ENCODE measurements at places on chromosomes 4 and X.

GRCh38 chr4:41647383-41647782 is 101.1 kb downstream of the PHOX2B start:
- no peak for DNase-seq

GRCh38 chr4:134243742-134244713 is 42.4 kb upstream of the PABPC4L start:
- DNase-seq: no peak

DNA sequence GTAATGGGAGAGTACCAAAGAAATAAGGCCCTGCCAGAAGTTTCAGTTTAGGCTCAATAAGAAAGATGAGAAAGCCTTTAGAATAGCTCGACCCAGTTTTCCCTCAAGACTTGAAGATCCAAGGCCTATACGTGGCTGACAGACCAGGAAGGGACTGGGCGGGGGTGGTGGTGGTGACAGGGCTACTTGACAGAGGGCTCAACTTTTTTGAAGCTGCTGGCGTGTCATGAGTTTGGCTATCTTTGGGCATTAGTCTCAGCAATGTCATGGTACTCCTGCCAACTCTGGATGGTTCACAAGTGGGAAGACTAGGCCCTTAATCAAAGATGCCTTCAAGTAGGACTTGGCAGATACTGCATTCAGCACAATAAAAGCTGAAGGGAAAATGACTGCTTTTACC is 100.1 kb upstream of the SCML1 start:
- no peak for DNase-seq

- no peak for DNase-seq
These were observed 5.6 kb downstream of the G6PD start for GRCh38 chrX:154540897-154541535.

DNA sequence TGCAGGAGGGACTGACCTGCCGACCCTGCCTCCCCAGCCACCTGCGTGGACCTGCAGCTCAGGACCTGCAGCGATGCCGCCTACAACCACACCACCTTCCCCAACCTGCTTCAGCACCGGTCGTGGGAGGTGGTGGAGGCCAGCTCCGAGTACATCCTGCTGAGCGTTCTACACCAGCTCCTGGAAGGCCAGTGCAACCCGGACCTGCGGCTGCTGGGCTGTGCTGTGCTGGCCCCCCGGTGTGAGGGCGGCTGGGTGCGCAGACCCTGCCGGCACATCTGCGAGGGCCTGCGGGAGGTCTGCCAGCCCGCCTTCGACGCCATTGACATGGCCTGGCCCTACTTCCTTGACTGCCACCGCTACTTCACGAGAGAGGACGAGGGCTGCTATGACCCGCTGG is 8.5 kb downstream of the CPZ start:
- DNase-seq: no peak

DNA sequence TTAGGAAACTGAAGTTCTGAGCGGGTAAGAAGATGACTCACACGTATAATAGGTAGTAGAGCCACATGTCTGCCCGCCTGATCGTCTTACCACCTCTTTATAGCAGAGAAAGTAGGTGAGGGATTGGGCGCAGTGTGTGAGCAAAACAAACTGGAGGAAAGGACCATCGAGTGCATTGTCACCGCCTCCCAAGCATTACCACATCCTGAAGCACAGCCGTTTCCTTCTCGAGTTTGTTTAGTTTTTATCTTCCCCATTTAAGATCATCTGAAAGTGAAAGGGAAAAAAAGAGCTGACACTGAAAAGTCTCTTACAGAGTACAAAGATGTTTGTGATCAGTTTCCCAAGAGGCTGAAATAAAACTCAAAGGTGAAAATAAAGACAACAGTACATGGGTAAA is 14.8 kb downstream of the PDK3 start:
- peak; percentile 74 for DNase-seq

GRCh38 chrX:118508635-118509034 is 13.0 kb downstream of the DOCK11 start:
- DNase-seq: no peak

- DNase-seq: peak; percentile 44
These were observed 346.6 kb downstream of the CENPC start for GRCh38 chr4:67198727-67199126.

DNA sequence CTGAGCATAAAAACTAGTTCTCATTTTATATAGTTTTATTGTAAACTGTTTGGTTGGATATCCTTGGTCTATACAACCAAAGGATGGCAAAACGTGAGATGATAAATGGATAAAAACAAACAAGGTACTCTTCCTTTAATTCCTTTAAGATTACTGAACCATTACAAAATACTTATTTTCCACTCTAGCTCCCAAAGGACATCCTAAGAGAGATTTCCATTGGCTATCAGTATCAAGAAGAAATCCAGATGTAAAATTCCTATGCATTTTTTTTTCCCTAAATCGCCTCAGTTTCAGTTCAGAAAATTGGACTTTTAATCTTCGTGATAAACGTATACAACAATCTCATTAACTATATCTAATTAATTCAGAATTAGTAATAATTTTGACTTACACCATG is 2.3 kb downstream of the FBXL5 start:
- DNase-seq: no peak

DNA sequence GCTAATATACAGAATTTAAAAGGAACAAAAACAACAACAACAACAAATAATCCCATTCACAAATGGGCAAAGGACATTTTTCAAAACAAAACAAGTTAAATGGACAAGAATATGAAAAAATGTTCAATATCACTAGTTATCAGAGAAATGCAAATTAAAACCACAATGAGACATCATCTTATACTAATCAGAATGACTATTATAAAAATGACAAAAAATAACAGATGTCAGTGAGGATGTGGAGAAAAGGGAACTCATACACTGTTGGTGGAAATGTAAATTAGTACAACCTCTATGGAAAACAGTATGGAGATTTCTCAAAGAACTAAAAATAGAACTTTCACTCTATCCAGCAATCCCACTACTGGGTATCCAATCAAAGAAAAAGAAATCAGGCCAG is 92.6 kb downstream of the KIT start:
- DNase-seq: no peak

DNA sequence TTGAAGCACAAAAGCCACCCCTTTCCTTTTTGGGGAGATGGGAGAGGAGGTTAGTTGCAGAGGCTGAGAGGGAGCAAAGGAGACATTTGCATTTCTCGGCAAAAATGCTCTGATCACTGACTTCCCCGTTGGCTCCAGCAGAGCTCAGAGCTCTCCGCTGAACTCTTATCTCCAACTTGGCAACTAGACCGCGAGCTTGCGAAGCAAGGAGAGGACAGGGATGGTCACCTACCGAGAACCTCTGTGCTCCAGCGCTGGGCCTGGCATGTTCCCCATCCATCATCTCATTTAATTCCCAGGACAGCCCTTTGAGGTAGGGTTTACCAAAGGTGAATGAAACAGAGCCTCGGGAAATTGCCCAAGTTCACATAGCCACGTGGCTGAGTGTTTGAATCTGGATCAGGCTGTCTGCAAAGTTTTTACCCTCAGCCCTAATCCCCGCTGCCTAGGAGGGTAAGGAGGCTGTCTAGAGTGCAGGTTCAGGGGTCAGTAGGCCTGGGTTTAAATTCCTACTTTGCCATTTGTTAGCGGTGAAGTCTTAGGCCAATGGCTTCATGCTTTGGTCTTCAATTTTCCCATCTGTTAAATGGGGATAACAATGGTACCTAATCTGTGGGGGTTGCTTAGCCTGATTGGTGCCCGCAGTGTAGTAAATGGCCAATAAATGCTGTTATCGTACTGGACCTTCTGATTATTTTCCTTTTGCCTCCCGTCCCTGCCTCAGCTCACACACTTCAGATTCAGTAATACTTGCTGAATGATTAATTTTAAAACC is 3.8 kb upstream of the CITED1 start:
- DNase-seq: peak; percentile 44

- DNase-seq: no peak
These were observed 39.9 kb downstream of the PDS5A start for GRCh38 chr4:39937683-39938268.

- DNase-seq: no peak
These were observed 433.5 kb downstream of the AFF2 start for GRCh38 chrX:148933881-148934280.

DNA sequence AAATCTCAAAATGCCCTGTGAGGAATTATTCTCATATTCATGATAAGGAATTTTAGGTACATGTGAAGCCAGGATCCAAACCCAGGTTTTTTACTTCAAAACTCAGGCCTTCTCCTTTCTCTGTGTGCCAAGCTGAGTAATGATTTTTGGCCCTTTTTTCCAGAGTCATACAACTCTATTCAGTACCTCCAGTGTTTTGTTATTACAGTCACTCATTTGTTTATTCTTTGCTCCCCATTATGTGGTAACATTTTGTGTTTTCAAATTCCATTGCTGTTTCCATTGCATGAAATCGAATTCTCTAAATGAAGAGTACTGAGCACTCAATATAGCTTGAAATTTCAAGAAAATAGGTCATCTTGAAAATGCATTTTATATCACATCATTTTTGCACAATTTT is 315.4 kb downstream of the NR3C2 start:
- no peak for DNase-seq

DNA sequence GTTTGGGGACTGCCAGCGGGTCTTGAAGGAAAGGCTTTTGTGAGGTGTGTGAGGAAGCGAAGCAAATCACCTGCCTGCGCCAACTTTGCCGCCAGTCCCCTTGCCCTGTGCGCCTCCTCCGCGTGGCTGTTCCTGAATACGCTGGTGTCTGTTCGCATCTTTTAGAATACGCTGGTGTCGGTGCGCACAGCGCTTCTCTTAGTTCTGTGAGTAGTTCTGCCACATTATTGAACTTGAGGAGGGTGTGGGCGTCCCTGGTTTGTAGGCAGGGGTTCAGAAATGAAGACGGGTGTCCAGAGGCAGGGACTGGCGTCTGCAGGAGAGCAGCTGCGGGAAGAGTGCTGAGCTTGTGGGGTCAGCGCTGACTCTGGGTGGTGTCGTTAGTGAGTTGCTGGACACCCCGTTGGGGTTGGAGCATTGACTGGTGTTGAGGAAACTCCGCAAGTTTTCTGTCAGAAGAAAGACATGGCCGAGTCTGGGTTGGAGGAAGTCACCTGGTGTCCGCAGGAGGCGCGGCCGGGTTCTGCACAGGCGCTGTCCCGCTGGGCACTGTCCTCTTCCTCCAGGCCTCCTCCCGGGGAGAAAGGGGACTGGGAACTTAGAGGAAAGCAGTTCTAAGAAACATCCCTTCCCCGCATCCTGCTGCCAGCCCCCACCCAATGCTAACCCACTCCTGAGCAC is 930 bp downstream of the ZNF718 start:
- DNase-seq: peak; percentile 62

GRCh38 chrX:31713120-31713519 is 641.3 kb upstream of the FTHL17 start:
- DNase-seq: no peak

- no peak for DNase-seq
These were observed 220.0 kb downstream of the SPCS3 start for GRCh38 chr4:176539785-176540175.

GRCh38 chr4:94743838-94744237 is 13.9 kb upstream of the BMPR1B start:
- DNase-seq: no peak

DNA sequence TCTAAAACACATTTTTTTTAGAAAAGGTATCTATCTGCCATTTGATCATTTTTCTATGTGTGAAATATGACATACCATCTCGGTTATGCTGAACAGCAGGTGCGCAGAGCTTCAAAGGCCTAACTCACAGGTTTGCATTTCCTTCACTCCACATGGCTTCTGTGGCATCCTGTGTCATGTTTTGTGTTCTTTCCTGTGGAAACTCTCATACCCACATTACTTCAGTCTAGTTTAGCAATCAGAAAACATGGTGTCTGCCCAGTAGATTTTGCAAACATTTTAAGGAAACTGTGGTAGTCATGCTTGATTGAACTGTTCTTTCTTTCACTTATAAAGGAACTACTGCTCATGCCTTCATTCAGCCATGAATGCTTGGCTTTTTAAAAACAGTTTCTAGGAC is 11.3 kb upstream of the ARAP2 start:
- DNase-seq: peak; percentile 40

DNA sequence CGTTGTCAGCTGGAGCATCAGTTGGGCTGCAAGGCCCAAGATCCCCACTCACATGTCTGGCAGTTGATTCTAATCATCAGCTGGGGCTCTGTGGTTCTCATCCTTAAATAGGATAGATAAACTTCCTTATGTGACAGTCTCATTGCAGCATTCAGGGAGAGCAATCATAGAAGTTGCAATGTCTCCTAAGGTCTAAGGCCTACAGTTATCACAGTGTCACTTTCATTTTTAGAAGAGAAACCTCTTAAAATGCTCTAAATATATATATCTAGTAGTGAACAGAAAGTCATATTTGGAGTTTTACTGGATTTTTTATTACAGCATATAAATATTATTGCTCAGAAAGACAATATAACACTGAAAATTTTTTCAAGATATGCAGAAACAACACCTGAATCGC is 226.0 kb upstream of the PPP1R2C start:
- DNase-seq: no peak

DNA sequence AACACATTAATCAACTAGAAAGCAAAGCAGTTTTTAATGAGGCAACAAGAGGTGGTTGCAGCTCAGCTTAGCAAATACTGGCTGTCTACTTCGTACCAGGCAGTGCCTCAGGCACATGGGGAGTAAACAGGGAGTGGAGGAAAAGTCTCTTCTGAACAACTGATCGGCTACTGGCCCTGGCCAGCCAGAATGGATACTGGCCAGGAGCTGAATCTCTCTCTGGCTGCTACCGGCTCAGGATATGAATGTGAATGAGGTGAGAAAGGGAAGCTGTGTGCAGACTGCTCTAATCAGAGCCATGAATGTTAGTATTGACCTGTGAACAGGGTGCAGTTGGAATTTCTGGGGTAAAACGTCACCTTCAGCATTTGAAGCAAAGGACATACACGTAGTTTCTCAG is 77.3 kb downstream of the STK32B start:
- DNase-seq: no peak

DNA sequence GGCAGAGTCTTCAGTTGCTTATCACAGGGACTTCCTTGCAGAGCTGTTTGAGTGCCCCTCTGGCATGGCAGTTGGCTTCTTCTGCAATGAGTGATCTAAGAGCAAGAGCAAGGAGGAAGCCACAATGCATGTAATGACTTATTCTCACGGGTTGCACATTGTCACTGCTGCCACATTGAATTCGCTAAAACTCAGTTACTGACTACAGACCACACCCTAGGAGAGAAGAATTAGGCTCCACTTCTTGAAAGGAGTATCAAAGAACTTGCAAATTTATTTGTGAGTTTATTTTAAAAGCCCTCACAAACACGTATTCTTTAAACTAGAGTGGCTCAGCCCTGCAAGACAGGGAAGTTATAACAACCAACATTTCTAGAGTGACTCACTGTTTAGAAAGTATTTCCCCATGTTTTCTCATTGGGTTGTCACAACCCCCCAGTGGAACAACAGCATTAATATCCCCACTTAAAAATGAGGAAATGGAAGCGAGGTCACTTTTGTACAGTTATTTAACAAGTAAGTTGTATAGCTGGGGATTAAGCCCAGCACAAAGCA is 32.4 kb upstream of the RBPJ start:
- DNase-seq: peak; percentile 66

DNA sequence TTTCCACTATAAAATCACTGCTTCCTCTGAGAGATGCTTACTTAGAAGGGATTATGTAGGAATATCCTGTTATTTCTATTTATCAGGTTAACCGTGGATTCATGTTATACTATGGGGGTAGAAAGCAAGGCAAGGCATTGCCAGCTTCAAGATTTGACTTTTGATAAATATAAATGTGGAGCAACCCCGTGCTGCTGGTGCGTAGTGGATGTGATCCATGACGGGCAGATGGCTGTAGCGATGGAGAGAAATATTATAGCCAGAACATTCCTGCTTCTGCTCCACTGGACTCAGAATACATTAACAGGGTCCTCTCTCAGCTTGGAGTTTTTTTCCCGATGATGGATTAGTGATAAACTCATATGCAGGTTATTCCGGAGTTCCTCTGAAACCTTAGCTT is 157.6 kb downstream of the TENM3 start:
- DNase-seq: no peak

- no peak for DNase-seq
These were observed 263.7 kb upstream of the ARX start for GRCh38 chrX:25279510-25279909.

Data from hematopoietic multipotent progenitor cell treated with erythropoietin and hydrocortisone succinate and interleukin-3 and kit ligand, for 6 days (in vitro differentiated cells).